ENCODE measurements at places on chromosomes 11 and 22.

DNA sequence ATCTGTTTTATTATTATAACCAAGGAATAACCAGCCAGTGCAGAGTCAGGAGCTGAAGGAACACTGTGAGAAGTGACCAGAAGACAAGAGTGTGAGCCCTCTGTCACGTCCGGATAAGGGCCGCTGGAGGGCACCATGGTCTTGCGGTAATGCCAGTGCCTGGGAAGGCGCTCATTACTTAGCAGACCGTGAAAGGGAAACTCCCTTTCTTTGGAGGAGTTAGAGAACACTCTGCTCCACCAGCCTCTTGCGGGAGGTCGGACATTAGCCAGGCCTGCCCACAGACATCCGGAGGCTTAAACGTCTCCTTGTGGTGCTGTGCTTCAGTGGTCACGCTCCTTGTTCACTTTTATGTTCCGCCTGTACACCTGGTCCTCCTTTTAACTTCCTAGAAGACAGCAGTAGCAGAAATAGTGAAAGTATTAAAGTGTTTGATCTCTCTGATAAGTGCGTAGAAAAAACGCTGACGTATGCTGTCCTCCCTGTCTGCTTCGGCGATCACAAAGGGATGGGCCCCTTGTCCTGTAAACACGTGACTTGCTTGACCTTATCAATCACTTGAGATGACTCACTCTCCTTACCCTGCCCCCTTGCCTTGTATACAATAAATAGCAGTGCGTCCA, 120.6 kb upstream of the LMO1 start:
- DNase-seq = peak; percentile 47

GRCh38 chr11:19675397-19675796, 37.2 kb upstream of the NAV2 start:
- no peak for DNase-seq

DNA sequence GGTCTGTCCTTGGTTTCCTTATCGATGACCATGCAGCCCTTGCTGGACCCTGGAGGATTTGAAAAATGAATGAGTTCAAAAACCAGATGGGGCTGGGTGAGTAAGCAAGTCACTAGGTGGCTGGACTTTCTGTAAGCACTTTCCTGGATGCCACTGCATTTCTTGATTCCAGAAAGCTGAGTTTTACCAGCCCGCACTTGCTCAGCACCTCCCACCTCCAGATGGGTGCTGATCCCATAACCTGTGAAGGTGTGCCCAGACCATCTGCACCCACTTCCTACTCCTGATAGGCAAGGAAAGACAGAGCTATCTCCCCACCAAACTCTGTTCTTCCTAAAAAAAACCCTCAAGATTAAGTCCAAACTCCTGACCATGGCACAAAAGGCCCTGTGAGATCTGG, 21.1 kb downstream of the ASCC2 start:
- no peak for DNase-seq

DNA sequence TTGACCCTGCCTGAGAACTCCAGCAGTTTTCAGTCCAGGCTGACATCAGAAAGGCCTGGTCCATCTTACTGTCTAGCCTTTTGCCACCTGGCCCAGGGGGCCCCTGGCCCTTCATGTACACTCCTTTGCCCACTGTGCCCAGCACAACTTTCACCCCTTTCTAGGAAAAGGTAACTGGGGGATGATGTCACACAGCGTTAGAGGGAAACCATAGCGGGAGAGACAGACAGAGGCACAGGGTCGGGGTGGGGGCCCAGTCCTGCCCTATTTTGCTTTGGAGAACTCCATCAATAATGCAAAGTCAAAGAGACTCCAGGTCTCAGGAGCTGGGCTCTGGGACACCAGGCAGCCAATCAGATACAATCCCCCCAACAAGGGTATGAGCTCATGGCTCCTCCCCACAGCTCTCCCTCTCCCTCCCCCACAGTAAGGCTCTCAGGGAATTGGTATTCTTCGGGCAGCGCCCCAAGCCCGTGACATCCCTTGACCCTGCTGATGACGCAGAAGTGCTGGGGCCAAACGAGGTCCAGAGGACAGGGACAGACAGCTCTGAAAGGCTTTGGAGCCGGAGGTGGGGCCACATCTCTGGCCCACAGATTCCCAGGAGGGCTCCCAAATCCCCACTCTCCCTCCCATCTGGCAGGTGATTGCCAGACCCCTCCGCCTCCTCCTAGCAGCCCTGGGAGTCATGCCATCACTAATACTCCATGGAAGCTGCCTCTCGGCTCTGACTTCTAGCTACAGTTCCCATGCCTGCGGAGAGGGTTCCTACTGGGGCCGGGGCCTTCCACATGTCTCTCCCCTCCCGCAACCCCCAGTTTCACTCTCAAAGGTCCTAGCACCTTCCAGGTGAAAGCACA, 5.9 kb downstream of the USP2 start:
- peak; percentile 83 for DNase-seq

GRCh38 chr11:5488798-5489399, 414 bp downstream of the OR52D1 start:
- no peak for DNase-seq

DNA sequence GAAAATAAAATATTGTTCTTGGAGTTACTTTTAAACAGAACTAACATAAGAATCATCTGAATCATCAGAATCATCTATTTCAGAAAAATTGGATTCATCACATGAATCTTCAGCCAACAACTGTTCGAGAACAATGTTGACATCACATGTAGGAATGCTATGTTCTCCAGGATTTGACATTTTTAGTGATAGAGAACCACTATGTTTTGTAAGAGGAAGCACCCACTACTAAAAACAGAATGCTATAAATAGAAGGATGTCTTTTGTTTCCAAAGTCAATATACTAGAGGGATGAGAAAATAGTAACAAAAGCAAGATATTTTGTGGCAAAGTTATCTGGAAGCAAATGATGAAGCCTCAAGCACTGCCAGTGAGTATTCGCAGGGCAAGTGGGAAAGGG, 263.4 kb upstream of the DDI1 start:
- peak; percentile 56 for DNase-seq

DNA sequence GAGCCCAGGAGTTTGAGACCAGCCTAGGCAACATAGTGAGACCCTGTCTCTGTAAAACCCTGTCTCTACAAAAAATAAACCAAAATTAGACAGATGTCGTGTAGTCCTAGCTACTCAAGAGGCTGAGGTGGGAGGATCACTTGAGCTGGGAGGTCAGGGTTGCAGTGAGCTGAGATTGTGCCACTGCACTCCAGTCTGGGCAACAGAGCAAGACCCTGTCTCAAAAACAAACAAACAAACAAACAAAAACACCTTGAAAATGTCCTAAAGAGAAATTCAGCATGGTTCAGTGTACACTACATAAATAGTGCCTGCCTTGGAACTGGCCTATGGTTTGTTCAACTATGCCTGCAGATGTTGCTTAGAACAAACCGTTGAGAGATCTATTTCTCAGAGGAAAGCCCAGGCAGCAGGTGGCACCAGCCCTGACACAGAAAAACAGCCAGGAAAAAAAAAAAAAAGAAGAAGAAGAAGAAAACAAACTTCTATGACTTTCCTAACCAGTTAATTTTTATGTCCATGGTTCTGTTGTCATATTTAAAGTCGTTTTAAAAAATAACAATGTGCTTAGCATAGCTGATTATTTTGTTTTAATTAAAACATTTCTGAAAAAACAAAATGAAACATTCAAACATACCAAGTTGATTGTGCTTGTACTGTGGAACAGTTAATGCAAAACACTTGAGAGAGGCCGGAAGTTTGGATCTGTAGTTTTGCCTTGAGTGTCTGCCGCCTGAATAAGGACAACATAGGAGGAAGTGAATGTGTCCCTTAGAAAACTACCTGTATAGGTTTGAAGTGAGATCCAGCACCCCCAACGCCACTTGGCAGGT, 5.4 kb downstream of the KREMEN1 start:
- DNase-seq = no peak

DNA sequence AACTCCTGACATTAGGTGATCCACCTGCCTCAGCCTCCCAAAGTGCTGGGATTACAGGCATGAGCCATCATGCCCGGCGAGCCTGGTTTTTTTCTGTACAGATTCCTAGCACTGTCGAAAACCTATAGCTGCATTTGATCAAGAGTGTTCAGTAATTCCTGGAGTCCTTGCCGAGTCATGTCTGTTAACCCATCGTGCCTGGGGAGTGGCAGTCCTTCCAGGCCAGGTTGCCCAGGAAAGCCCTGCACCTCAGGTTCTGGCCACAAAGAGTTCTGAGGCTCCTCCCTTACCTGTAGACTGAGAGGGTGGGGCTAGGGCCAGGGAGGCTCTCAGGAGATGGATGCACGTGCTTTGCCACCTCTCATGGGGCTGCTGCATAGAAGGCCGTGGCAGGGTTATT, 17.0 kb downstream of the YDJC start:
- DNase-seq = no peak
